ENCODE measurements at places on chromosomes 1 and 21.

DNA sequence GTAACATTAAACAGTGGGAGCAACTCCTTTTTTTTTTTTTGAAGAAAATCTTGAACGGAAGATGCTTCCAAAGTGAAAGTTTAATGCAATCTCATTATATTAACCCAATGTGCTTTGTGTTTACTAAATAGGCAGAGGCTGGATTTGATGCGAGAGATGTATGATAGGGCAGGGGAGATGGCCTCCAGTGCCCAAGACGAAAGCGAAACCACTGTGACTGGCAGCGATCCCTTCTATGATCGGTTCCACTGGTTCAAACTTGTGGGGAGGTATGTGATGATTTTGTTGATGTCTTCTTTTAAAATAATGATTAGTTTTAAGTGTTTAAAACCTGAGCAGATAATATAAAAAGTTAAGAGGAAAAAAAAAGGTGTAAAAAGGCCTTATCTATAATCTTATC, 74.2 kb upstream of the PGD start:
- DNase-seq: no peak

- peak; percentile 32 for DNase-seq
Observed at GRCh38 chr1:199685369-199685768, 342.1 kb upstream of the NR5A2 start.

DNA sequence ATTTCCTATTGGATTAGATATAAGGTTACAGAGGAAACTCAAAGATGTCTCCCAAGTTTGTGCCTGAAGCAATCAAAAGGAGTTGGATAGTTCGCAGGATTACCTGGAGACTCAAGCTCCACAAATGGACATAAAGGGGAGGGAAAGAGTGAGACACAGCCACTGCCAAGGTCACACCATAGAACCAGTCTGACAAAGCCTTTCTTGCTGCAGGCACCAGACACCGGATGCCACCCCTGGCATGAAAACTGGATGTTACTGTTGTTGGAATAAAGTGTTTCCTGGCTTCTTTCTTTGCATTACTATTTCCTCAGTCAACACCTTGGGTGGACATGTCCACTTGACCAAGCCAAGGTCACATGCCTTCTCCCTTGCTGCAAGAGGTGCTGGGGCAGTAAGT, 70.6 kb downstream of the SNRPE start:
- DNase-seq: no peak

GRCh38 chr1:6024376-6024775, 21.3 kb upstream of the KCNAB2 start:
- DNase-seq: no peak

DNA sequence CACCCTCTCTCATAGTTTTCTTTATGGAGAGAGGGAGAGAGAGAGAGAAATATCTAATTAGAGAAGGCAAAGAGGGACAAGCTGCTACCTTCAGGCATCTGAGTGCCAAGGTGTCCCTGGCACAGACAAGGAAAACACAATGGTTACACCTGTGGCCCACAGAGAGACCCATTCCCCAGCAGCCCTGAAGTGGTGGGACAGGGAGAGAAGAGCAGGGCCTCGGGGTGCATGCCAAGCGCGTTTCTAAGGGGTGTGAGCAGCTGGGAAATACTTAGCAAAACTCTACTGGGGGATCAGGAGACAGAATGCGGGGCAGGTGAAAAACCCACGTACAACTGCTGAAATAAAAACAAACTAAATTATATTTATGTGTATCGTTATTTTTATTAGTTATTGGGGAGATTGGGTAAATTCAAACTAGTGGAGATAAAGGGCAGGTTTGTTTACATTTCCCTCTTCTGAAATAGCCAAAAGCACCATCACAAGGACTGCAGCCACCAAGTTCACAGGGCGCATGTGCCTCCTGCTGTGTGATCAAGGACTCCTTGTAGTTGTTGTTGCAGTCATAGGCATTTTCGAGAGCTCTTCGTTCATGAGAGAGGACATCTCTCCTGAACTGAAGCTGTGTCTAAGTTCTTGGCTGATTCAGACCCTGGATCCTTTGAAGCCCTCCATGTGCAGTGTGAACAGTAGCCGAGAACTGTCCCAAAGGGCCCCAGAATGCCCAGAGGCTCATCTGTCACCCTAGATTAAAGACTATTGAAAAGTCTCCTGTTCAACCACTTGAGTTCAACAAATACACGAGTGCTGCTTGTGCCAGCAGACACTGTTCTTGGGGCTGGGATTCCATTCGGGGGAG, 737 bp upstream of the SERPINC1 start:
- DNase-seq: no peak

- no peak for DNase-seq
Observed at GRCh38 chr1:110309139-110309538, 30.0 kb upstream of the RBM15 start.

- no peak for DNase-seq
Observed at GRCh38 chr1:94253456-94254017, 16.2 kb upstream of the ARHGAP29 start.

- no peak for DNase-seq
Observed at GRCh38 chr1:207626972-207627337, 18.0 kb upstream of the CR1L start.

- no peak for DNase-seq
Observed at GRCh38 chr1:192707978-192708547, 72.1 kb downstream of the RGS13 start.

DNA sequence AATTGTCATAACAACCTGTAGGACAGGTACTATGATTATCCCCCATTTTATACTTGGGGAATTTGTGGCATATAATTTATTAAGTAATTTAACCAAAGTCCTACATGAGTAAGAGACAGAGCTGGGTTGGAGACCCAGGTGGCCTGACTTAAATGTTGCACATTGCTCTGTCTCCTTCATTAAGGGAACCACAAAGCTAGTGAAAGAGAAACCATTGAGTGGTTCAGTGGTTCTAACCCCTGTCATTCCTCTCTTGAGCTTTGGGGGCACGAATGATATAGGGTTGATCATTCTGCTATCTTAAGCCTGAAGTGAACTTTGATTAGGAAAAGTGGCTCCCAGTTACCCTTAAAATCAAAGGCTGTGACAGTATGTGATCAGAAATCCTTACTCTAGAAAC, 5.3 kb upstream of the MAP3K7CL start:
- no peak for DNase-seq

- DNase-seq: no peak
Observed at GRCh38 chr1:172172352-172172831, 248.1 kb upstream of the C1orf105 start.

GRCh38 chr1:193260056-193260745, 73.8 kb upstream of the B3GALT2 start:
- no peak for DNase-seq

DNA sequence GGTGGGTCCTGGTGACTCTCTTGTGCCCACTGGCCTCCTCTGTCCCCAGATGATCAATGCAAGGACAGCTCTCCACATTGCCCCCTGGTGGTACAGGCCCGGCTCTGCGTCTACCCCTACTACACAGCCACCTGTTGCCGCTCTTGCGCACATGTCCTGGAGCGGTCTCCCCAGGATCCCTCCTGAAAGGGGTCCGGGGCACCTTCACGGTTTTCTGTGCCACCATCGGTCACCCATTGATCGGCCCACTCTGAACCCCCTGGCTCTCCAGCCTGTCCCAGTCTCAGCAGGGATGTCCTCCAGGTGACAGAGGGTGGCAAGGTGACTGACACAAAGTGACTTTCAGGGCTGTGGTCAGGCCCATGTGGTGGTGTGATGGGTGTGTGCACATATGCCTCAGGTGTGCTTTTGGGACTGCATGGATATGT, 10.8 kb downstream of the ADAMTSL4 start:
- no peak for DNase-seq

DNA sequence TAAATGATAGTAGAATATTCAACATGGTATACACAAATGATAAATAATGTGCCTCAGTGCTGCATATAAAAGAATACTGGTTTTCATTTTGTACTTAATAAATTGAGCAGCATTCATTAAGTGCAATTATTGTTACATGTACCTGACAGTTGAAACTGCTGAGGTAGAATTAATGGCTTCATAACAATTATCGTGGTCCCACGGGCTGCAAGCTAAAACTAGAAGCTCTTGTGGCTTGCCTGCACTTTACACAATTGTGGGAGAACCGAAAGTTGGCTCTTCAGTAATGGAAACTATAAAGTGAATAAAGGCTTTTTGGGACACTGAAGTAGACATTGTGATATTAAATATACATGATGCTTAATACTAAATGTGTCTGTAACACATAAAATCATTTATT, 23.2 kb downstream of the INSL5 start:
- no peak for DNase-seq

GRCh38 chr1:24696041-24696755, 49.0 kb upstream of the CLIC4 start:
- no peak for DNase-seq

GRCh38 chr21:39123375-39123774, 59.9 kb downstream of the PSMG1 start:
- DNase-seq: no peak

- DNase-seq: no peak
Observed at GRCh38 chr21:14545906-14546480, at the start of gene SAMSN1. Gene SAMSN1 (minus strand): TSS chr21:14546315. CDS start chr21:14546261, 54 bp downstream.

DNA sequence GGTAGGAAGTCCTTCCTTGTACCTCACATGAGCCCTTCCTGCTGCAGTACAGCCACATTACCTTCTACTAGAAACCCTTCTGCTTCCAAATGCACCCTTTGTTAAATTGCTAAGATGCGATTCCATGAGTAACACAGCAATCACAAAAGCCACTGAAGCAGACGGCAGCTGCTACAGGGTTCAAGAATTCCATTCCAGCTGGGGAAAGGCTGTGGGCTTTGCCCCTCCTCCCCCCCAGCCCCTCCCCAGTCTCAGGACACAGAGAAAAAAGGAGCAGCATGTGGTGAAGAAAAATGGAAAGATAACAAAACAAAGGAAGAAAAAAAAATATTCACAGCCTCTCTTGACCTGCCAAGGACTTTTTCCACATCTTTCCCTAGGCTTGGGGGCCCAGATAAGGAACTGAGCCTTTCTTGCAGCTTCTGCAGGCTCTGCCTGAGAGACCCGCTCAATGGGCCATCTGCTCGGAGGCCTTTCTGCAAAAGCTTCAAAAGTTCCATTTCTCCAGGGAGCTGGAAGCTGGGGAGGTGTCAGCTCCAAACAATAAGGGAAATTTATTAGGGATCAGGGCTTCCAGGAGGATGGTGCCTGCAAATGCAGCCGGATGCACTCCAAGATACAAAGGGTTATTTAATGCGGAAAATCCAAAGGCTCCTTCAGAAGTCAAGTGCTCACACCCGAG, 72.1 kb downstream of the SYT2 start:
- no peak for DNase-seq

DNA sequence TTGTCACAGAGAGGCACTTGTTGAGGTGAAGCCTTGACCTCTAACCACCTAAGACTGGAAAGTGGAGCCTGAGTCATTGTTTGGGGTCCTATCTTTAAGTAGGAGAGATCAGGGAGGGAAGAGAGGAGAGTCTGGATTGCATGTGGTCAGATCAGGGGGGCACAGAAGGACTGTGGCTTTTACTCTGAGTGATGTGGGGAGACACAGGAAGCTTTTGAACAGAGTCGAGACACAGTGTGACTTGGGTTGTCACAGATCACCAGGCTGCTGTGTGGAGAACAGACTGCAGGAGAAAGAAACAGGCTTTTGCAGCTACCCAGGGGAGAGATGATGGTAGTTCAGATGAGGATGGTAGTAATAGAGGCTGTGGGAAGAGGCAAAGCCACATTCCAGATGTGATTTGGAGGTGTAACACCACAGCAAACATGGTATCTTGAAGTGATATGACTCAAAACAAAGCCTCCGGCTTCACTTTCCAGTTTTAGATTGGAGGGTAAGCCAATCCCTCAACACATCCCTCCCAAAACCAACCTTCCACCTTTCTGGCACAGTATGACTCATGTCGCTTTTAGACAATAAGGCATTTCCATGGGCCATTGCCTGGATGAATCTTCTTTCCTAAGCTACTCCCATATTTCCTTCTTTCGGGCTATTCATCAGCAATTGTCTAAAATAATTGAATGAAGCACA, 125.8 kb upstream of the SLC44A3 start:
- no peak for DNase-seq

Data from Panc1 (cell line).